Stimulated activated CD8-positive, alpha-beta memory T cell treated with anti-CD3 and anti-CD28 coated beads, Interleukin-4, amount 100 ng/mL, for 1 hour (primary cell): ENCODE measurements at places on chromosomes 5 and 9.

DNA sequence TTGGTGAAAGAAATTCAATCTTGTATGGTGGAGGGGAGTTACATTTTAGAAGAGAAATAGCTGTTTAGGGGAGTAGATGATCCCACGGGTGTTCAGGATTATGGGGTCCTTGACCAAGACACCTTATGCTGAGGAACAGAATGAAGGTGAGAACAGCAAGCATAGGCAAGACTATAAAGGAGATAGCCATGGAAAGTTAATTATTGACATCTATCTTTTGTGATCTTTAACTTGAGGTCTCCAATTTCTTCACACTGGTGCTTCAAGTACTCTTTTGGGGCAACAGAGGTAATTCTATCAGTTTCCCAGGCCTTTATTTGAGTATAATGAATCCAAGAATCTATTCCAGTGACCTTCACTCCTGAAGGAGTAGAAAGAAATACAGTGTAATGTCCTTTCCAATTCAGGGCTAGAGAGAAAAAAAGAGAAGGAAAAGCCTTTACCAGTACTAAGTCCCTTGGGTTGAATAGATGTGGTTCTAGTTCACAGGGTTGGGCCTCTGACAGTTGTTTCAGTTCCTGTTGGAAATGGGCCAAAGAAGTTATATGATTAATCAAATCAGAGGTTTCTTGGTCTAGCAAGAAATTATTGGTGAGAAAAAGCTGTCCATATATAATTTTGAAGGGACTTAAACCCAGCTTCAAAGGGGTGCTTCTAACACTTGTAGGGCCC is 2104.1 kb upstream of the ACO1 start:
- no peak for DNase-seq

DNA sequence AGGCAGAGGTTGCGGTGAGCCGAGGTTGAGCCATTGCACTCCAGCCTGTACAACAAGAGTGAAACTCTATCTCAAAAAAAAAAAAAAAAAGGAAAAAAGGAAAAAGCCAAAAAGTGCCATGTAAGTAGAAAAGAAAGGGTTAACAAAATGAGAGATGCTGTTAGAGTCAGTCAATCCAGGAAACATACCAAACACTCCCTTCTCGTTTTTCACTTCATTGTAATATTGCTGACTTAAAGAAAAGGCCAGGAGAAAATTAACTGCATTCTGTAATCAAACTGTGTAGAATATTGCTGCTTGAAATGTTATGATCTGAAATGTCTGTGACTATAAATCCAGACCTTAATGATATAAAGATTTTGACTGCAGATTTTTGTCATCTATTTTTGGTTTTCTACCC is 379.1 kb downstream of the ENC1 start:
- DNase-seq: no peak

DNA sequence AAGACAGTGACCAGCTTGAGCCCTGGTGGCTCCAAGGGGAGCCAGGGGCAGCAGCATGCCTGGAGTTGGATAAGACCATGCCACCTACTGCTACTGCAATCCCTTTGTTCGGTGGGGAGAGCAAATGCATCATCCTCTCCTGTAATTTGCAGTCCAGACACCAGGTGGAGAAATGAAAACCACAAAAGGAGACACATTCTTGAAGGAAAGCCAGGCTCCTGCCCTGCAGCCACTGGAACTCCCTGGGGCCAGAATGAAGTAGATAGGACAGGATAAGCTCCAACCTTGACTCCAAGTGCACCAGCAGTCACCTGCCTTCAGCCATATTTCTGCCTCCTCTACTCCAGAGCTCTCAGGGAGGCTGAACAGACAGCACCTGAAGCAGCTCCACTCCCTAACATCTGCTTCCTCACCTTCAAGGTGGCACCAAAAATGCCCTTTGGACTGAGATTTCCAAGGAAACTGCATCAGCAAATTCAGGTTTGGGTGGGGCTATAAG is 65.1 kb upstream of the IQGAP2 start:
- DNase-seq: no peak

DNA sequence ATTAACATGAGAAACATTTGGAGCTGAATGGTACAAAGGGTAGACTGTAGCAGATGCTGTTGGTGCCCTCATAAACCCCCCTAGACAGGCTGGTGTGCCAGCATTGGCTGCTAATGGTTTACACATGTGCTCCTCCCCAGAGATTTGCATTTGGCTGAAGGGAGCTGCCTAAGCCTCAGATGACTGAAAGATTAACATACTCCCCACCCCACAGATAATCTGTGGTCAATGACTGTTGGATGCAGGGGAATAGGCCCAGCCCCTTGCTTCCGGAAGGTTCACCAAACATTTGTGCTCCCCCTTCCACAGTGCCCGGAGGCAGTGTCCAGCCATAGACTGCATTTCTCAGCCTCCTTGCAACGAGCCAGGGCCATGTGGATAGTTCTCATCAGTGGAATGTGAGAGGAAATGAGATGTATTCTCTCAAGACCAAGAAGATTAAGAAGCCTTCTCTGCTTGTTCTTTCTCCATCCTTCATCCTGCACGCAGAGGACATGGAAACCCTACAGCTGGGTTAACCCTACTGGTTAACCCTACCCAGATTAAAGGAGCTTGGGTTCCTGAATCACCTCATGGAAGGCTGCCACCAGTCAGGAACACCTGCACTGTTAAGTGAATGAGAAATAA is 79.6 kb downstream of the PHAX start:
- no peak for DNase-seq

- DNase-seq: no peak
Observed at GRCh38 chr5:156460471-156460870, 133.5 kb downstream of the SGCD start.

- no peak for DNase-seq
Observed at GRCh38 chr9:83013867-83014605, 48.9 kb downstream of the RASEF start.

GRCh38 chr9:130918826-130919558 is 20.1 kb downstream of the FIBCD1 start:
- no peak for DNase-seq

GRCh38 chr5:52580921-52581320 is 206.8 kb upstream of the ITGA1 start:
- DNase-seq: no peak

- DNase-seq: no peak
Observed at GRCh38 chr5:116668390-116668789, 93.8 kb upstream of the SEMA6A start.

GRCh38 chr9:98656511-98656910 is 52.2 kb downstream of the GABBR2 start:
- DNase-seq: no peak

DNA sequence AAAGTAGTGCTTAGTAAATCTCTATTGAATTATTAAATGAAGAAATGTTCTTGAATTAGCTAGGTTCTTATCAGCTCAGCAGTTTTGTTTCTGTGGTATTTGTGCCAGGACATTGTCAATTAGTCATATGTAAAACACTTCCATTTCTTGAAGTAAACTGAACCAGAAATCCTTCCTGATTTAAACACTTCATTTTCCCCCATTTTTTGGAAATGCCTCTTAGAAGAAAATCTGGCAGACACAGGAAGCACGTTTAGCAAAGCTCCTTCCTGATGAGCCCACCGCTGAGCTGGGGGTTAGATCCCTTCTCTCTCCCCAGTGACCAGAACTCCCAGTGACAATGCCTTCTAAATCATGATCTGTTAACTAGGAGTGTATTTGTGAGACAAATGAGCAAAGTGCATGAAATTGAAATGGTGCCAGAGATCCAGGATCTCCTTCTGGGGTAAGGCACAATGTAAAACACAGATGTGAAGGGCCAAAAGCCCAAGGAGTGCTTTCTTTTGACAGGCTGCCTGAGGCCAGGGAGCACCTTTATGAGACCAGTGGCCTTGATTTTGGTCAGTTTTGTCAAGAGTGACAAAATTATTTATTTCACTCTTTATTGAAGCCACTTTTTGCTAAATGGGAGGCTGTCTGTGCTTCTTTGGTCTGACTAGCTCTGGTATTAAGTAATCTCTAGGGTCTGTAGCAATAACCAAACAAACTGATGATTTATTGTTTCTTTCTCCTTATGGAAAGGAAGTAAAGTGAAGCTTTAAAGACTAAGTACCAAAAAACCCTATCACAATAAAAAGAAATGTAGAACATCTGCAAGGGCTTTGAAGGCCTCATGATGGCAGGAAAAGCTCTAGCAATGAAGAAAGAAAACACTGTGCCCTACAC is 25.5 kb upstream of the RUSC2 start:
- DNase-seq: no peak

DNA sequence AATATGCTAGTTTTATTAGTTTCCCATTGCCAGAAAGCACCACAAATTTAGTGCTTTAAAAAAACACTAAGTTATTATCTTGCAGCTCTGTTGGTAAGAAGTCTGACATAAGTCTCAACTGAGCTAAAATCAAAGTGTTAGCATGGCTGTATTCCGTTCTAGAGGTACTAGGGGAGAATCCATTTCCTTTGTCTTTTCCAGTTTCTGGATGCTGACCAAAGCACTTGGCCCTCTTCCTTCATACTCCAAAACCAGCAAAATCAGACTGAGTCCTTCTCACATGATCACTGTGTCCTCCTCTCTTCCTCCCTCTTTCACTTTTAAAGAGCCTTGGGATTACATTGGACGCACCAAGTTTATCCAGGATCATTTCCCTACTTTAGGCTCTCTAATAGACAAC is 9.5 kb downstream of the CDH18 start:
- DNase-seq: no peak

- DNase-seq: no peak
Observed at GRCh38 chr5:135094339-135095051, 60.5 kb upstream of the PITX1 start.

DNA sequence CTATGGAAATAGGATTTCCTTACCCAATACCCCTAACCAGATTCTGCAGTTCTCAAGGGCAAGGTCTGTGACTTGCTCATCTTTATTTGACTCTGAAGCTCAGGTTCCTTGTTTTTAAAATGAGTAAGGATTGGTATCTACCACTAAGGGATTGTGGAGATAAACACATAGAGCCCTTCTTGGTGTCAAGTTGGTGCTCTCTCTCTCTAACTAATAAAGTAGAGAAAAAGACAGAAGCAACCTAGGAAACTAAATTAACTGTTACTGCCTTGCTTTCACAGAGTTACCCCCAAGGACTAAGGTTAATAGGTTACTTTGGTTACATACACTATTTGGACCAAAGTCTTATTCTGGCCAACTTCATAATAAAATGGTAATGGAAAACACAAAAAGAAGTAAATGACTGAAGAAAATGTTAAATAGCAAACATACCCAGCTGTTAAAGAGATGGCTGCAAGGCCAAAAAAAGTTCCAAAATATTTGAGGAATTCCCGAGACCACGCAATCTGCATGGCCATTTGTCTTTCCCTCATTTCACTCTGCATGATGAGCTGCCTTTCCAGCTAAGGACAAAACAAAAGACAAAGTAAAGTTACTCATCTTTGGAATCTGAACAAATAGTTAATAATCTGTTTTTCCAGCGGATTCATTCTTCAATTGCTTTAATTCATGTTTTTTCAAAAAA is 21.8 kb upstream of the RLN1 start:
- no peak for DNase-seq

GRCh38 chr5:125033602-125034001 is 287.2 kb upstream of the ZNF608 start:
- DNase-seq: no peak

DNA sequence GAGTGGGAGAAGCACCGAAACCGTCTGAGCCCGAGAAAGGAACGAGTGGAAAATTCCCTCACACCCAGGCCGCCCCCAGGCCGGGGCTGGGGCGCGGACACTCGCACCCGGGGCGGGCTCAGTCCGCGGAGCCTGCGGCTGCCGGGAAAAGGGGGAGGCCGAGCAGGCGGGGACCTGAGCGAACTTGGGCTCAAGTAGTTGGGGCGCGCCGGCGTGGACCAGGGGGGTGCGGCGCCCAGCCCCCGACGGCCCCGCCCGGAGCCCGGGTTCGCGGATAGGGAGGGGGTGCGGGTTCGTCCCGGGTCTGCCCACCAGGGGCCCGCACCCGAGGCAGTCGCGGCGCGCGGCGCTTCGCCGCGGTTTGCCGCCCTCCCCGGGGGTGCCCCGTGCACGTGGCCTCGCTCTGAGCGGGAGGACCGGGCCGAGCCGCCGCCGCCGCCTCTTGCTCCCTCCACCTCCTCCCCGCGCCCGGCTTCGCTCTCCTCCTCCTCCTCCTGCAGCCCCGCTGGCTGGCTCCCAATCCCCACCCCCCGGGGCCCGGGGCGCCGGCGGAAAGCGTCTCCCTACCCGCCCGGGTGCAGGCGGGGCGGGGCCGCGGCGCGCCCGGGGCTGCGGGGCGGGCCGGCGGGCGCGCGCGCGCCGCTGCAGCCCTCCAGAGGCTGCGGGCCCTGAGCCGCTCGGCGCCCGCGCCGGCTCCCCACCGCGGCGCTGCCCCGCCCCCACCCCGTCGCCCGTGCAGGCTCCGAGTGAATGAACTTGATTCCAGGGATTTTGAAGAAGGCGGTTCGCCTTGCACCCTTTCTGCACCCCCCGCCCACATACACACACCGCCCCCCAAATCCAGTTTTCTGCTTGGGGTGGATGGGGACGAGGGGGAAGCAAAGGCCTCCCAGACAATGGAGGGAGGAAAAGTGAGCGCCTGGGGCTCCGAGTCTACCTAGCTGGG is 1.3 kb upstream of the NFIB start:
- DNase-seq: no peak
